NCI-H524 treated with DMSO at 0.1 percent for 48 hours (cell line): ENCODE measurements at places on chromosomes 3 and 15.

DNA sequence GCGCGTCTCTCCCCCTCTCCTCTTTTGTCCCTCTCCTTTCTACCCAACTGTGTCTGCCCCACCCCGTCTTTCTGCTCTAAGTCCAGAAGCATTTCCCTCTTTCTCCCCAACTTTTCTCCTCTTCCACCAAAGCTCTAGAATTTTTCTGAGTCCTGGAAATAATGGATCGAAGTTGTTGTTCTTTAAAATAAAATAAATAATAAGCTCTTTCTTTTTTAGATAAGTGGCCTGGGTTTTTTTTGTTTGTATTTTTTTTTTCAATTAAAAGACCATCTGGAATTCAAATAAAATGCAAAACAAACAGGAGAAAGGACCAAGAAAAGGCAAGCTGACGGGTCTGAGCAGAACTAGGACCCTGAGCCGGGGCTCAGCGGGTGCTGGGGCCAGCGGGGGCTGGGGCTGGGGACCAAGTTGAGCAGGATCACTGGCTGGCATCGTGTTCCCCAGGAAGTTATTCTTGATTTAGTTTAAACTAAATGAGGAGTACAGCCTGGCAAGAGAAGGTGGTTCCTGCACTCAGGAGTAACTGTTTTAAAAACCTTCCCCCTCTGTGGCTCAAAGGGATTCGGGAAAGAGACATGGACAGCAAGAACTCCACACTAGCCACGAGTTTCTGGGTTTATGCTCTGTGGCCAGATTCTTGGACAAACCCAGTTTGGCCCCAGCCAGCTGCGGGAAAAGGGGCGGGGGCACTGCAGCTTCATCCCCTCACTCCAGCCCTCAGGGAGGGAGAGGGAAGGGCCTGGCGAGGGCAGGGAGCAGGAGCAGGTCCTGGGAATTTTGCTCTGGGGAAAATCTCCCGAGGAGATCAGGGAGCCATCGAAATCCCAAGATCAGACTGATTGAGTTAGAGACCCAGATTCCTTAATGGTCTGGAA is 8.4 kb downstream of the GATA2 start:
- no peak for DNase-seq

GRCh38 chr15:70535955-70536338 is 227.4 kb downstream of the UACA start:
- no peak for DNase-seq

DNA sequence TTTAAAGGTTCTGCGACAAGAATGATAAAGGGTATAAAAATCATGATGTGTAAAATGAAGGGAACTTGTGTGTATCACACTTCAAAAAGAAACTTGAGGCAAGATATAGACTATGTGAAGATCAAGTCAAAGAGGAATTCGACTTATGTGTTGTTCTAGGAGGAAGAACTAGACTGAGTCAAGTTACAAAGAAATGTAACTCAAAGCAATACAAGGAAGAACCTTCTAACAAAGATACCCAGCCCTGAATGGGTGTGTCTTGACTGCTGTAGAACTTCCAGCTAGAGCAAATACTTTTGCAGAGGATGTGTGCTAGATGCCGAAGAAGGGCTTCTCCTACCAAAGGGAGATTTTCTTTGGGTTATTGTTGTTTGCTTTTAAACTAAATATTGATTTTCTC is 2.4 kb downstream of the SLC49A4 start:
- no peak for DNase-seq

- DNase-seq, result no peak
These were observed 62.8 kb upstream of the SEC22A start for GRCh38 chr3:123138839-123139444.
